ENCODE measurements at places on chromosomes 3 and 15. TPM values are rescaled to one million over a fixed set of nuclear protein-coding genes. Genes with fewer than 3 reads are reported as not detected.

ISY1 gene
- polyA plus RNA-seq, result 29.6 TPM

TMA7 gene
- 616 TPM for polyA plus RNA-seq

PPP2R3A gene
- 3.2 TPM for polyA plus RNA-seq

CASR gene
- not detected for polyA plus RNA-seq

TIPARP gene
- polyA plus RNA-seq, result 45.3 TPM

EXOG gene
- polyA plus RNA-seq, result 5.8 TPM

SLC2A2 gene
- polyA plus RNA-seq, result not detected

GRCh38 chr3:145015253-145015652 is 1043.6 kb downstream of the DIPK2A start:
- DNase-seq, result peak; percentile 50

GRCh38 chr15:29139072-29139471 is 130.6 kb downstream of the NSMCE3 start:
- no peak for DNase-seq

- no peak for DNase-seq
These were observed 23.8 kb downstream of the SEC62 start for GRCh38 chr3:169990431-169990830.

- DNase-seq, result no peak
These were observed 55.5 kb downstream of the LRRC28 start for GRCh38 chr15:99306694-99307338.

- no peak for DNase-seq
These were observed 46.9 kb downstream of the WNT5A start for GRCh38 chr3:55440104-55440708.

DNA sequence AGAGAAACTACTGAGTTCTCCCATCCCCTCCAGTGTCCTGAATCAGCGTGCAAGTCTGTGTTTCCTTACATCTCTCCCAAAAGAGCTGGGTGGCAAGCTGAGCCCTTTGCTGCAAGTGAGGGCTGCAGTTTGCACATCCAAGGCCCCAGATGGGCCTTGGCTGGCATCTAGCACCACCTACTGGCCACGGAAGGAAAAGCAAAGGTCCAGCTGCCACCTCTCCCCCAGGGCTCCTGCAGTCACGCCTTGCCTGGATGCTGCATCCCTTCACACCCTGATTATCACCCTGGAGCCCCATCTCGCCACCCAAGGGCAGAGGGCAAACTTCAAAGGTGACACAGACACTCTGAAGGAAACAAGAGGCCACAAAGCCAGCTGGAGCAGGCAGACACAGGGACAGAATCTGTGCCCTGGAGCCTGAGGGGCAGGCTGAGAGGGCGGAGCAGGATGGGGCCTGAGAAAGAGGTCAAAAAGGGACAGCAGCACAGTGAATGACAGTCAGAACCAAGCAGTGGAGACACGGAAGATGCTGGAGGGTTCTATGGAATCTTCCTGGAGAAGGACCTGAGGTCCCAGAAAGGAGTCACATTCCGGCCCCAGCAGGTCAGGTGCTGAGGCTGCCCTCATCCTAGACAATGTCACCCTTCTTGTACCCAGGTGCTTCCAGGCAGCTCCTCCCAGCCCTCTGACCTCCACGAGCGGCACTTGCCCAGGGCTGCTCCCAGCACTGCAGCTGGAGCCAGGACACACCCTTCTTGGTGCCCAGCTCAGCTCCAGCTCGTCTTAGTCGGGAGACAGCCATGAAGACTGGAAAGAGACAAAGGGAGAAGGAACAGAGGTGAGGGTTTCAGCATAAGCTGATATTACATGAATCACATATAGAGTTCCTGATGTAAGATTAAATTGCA is 18.3 kb upstream of the NTRK3 start:
- no peak for DNase-seq

DNA sequence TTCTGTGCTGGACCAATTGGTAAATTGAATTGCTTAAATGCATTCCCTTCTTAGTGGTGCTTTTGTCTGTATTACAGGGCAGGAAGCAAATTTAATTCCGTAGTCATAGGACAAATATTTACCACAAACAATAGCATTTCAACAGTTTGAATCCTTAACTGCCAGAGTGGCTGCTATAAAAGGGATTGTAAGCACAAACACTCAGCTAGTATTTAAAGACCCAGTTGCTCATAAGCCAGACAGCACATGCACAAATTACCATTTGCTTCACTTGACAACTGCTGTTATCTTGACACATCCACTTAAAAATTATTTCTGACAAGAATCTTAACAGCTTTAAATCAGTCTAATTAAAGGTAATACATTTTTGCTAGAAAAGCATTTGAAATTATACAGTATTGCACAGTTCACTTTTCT is 490.2 kb upstream of the ADAMTS9 start:
- DNase-seq, result no peak

GRCh38 chr3:54357301-54357700 is 234.9 kb downstream of the CACNA2D3 start:
- DNase-seq, result no peak

DNA sequence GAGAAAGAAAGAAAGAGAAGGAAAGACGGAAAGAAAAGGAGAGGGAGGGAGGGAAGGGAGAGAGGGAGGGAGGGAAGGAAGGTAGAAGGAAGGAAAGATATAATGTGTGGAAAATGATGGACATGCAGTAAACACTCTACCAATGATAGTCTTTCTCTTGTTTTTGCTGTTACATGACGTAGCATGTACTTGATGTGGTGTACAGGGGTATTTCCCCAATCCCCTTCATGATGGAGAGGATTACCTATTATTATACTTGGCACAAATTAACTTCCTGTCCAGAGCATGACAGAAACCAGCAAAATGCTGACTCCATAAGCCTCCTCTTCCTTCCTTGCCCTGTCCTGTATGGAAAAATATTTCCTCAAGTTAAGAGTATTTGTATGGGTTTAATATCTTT is 124.4 kb downstream of the B3GALNT1 start:
- DNase-seq, result no peak

- DNase-seq, result no peak
These were observed 25.7 kb upstream of the NEO1 start for GRCh38 chr15:73026511-73027054.

- no peak for DNase-seq
These were observed 49.8 kb downstream of the KBTBD12 start for GRCh38 chr3:127964816-127965215.

- no peak for DNase-seq
These were observed 1.6 kb upstream of the SYNM start for GRCh38 chr15:99103279-99103678.

DNA sequence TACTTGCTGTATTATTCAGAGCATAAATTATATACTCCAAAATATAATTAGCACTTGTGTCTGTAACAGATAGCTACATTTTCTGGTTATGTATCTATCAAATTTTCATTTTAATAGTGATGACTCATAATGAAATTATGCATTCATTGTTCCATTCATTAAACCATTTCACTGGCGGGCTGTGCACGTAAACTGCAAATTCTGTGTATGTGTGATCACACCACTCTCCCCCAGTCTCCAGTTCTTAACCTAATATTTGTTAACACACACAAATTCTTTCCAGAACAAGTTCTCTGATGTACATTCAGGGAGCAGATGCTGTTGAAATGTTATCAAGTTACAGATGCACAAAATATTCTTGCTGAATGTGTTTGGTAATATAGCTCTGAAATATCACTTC is 3.8 kb upstream of the KCNMB2 start:
- DNase-seq, result no peak

DNA sequence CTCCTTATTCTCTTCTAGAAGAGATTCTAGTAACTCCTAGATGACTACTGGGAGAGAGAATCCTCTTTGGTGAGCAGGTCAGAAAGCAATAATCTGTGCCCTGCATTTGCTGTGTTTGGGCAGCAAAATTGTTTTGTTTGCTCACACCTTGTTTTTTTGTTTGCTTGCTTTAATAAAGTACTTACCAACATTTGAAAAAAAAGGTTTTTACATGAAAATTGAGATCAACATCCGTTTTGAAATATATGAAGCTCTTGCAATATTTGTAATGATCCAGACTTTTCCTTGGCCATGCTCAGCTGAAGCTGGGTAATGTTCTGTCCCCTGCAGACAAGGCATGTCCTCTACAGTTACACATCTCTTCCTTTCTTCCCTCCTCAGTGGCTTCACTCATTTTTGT is 62.2 kb downstream of the DIPK2A start:
- DNase-seq, result no peak

DNA sequence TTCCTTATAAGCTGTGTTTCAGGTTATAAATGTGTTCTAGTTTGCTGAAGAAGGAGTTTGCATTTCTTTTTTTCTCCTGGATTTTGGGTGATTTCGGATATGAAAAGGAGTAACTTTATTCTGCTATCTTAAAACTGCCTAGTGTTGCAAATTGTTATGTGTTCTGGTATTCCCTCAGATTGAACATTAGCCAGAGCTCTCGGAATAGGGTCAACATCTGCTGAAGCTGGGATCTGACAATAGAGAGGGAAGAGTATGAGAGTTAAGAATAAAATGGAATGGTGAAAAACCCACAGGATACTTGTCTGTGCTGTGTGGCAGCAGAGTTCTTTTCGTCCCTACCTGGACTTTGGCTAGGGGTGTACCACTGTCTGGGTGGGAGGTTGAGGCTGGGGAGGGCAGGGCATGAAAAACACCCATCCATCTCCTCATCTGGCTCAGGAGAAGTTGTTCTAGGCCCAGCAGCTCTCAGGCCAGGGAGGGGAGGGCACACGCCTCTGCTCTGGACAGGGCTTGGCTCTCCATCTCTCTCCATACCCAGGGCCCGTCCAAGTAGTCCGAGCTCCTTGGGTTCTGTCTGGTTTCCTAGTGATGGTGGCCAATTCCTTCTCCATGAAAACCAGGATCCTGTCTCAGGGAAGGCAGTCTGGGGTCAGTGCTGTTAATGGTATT is 13.2 kb downstream of the SPSB4 start:
- DNase-seq, result no peak

- DNase-seq, result no peak
These were observed 3.0 kb downstream of the ZSCAN2 start for GRCh38 chr15:84603630-84604379.

GRCh38 chr3:41693799-41694198 is 268.1 kb downstream of the ULK4 start:
- no peak for DNase-seq

DNA sequence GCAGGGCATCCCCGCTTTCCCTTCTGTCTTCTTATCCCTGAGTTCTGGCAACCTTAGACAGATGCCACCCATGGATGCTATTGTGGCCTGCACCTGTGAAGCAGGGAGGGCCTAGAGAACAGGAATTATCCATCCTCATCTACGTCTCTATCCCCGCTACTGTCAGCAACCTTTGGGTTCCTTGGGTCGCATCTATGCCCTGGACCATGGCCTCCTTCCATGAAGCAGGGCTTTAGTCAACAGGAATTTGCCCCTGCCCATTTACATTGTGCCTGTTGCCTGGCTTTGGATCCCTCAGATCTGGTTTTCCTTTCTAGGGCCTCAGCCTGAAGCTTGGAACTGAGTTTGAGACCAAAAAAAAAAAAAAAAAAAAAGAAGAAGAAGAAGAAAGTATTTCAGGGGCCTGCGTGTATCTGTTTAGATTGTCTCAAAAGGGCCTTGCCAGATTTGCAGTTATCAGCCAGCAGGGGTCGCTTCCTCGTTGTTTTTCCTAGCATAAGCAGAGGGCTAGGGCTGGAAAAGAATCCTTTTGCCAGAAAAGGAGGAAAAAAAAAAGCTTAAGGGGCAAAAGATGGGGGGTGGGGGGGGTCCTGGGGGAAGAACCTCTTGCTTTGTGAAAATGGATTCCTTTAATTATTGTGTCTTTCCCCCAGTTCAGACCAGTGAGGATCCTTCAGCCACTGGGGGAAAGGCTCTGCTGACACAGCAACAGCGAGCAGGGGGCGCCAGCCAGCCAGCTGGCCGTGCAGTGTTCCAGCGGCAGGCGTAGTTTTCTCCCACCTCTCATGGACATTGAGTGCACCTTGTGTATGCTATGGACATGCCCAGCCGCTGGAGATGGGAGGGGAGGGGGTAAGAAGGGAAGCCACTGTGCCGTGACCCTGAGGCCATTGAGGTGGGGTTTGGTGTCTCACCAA is 65.7 kb upstream of the ALDH1L1 start:
- DNase-seq, result no peak

DNA sequence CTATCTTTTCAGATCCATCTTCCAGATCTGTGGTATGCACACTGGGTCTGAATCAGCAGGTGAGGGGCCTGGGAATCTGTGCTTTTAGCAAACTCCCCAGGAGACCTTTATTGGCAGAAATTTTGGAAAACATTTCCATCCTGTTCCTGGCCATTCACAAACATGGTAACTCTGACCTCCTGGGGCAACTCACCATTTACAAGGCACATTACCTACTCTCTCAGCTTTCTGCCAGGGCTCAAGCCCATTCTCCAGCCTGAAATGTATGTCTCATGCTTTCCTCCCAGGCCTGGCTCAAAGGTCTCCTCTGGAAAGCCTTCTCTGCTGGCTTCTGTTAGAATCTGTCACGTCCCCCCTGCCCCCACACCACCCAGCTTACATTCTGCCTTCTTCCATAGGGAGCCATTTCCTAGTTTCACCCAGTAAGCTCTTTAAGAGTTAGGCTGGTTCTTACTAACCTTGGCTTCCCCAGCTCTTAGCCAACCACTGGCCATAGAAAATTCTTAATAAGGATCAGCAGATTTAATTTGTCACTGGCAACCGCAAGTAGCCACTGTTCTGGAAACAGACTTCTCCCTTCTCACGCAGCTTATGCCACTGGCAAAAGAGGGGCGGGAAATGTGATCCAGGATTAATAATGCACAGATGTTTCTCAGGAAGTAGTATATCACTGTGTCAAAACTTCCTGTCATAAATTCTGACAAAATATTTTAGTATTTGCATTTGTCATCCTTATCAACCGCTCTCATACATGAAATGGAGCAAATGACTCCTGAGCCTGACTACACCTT is 55.0 kb downstream of the RORA start:
- no peak for DNase-seq

DNA sequence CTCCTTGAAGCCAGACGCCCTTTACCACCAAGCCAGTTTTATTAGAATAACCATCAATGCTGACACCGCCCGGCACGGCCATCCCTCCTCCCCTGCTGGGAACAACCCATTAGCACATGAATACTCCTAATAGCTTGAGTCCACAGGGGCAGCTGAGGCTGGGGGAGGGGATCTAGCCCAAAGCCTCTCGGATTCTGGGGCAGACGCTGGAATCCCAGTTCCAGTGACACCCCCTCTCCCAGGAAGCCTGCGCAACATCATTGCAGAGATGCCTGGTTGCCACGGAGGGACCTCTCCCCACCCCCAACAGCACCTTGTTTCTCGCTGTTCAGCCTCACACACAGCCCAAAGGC is 1.2 kb upstream of the LINGO1 start:
- DNase-seq, result no peak

DNA sequence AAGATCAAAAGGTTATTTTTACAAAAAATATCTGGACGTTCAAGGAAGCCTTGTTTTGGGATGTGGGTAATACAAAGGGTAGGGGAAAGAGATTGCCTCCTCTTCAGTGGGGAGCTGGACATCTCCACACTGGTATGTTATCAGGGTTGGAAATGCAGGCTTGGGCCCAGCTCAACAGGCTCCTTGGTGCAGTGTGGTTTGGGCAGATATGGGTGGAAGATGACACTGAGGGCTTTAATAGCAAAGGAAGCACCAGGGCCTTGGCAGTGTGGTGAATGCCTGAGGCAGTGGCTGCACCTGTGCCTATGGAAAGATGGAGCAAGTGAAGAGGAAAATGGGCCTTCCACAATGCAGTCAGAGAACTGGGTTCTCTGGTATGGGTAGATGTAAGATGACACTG is 11.2 kb upstream of the MED12L start:
- DNase-seq, result no peak

All from foreskin keratinocyte (primary cell).